ENCODE measurements at places on chromosomes 1 and 21.

DNA sequence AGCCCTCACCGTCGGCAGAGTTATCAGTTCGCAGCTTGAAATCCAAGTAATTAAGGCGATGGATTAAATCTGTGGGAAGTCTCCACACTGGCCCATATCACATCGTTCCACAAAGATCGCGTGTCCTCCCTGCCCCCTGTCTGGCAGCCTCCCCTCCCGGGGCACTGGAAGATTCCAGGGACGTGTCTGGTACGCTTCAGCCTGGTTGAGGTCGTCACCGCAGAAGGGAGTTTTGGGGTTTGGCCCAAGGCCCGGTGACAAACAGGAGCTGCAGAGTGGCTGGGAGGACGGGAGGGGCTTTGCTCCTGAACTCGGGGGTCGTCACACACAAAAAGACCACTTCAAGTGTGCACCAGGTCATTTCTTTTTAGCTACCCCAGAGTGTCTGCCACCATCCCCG lies 51.1 kb downstream of the PRDM16 start:
- DNase-seq, result no peak

GRCh38 chr1:85146972-85147359 lies 53.9 kb downstream of the SYDE2 start:
- DNase-seq, result no peak

DNA sequence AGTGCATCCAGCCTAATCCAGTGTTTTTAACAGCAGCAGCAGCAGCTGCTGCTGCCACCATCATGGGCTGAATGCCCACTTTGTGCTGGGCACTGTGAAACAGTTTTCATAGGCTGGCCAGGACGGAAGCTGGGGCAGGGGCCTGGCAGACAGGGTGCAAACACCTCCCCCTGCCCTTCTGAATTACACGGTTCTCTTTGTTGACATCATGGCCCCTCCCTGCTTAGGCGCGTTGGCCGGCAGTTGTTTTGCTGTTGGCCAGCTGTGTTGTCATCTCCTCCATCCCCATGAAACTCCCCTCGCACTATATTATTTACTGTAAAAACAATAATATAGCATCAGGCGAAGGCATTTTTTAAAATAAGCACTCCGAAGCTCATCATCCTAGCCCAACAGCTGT lies 33.1 kb downstream of the PTPRU start:
- no peak for DNase-seq

- DNase-seq, result no peak
These were observed 203.4 kb downstream of the CRB1 start for GRCh38 chr1:197471248-197471985.

DNA sequence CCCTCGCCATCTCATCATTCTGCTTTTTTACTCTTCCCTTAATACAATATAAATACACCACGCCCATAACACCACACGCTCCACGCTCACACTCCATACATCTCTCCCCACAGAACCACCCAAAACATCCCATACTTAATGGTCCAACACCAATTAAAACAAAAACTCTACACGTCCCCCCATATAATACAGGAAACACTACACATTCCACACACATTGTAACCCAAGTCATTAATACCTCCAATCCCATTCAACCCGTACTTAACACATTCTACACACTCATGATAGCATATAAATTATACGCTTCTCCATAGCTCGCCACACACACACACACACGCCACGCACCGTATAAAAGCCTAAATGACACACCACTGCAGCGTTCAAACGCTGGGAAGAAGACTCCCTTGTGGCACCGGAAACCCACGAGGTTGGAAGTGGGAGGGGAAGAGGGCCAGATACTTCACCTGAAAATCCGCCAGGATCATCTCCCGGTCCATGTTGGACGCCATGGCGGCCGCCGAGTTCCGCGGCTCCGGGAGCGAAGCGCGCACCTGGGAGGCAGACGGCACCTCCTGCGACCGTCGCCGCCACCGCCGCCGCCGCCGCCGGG lies 659 bp downstream of the FAF1 start:
- no peak for DNase-seq

GRCh38 chr1:114435088-114435715 lies 75.8 kb downstream of the TRIM33 start:
- DNase-seq, result no peak

- DNase-seq, result no peak
These were observed 678.5 kb downstream of the USP25 start for GRCh38 chr21:16408280-16408679.

DNA sequence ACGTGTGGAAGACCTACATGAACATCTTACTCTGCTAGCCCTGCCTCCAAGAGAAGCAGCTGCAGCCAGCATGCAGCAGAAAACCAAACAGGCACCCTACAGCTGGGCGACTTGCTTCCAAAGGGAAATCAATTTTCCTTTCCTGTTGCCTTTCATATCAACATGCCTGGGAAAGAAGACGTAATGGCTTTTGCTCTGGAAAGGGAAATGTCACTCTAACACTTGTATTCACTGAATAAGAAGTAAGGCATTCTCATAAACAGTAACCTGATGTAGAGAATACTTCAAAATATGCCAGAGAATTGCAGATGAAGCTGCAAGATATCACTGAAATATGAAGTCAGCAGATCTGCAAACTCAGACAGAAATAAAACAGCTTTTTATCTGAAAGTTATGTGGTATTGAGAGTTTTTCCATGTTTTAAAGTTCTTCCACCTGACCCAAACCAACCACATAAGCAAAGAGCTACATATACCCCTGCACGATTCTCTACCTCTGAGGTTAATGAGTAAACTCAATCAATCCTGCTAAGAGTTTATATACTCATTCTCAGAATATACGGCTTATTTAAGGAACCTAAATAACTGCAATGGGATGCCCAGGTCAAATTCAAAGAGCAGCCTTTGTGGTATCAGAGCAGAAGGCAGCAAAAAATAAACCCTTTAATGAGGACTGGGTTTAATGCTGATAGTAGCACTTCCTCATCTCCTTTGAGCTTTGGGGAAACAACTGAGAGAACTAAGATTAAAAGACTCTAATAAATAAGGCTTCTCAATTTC lies 150.9 kb downstream of the RERE start:
- no peak for DNase-seq

GRCh38 chr1:32831878-32832277 lies 14.4 kb downstream of the S100PBP start:
- no peak for DNase-seq

- no peak for DNase-seq
These were observed 40.9 kb downstream of the ALPL start for GRCh38 chr1:21550097-21550496.

DNA sequence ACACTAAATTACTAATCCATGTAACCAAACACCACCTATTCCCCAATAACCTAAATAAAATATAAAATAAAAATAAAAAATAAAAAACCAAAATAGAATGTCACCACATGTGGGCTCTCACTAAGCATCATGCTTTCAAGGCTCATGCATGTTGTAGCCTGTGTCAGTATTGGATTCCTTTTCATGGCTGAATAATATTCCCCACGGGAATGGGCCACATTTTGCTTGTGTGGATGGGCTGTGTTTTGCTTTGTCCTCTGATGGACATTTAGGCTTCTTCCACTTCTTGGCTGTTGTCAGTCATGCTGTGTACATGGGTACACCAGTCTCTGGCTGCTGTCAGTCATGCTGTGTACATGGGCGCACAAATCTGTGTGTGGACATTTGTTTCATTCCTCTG lies 3.2 kb downstream of the KRTAP10-6 start:
- no peak for DNase-seq

Measured in activated T-cell treated with anti-CD3 and anti-CD28 coated beads for 48 hours (primary cell).